Kidney epithelial cell (primary cell): ENCODE measurements at places on chromosomes 5 and 9. TPM values are rescaled to one million over a fixed set of nuclear protein-coding genes. Genes with fewer than 3 reads are reported as not detected.

DNA sequence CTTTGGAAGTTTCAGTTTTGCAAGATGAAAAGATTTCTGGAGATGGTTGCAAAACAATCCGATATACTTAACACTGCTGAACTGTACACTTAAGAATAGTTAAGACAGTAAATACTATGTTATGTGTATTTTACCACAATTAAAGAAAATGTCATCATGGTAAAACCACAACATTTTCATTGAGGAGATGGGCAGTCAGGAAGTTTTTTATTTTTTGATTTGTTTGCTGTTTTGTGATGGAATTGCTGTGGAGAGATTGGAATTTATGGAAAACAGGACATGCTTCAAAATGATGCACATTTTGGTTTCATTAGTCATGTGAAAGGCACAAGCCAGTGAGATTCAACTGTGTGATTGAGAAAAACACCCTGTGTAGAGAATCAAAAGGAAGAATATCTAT is 90.5 kb upstream of the AGXT2 start:
- DNase-seq = no peak

- no peak for DNase-seq
These were observed 24.4 kb upstream of the COL5A1 start for GRCh38 chr9:134617246-134617645.

- peak; percentile 19 for DNase-seq
These were observed 269.4 kb upstream of the PTGER4 start for GRCh38 chr5:40410231-40410861.

GRCh38 chr5:151619812-151620460 is 28.8 kb upstream of the FAT2 start:
- DNase-seq = no peak

DNA sequence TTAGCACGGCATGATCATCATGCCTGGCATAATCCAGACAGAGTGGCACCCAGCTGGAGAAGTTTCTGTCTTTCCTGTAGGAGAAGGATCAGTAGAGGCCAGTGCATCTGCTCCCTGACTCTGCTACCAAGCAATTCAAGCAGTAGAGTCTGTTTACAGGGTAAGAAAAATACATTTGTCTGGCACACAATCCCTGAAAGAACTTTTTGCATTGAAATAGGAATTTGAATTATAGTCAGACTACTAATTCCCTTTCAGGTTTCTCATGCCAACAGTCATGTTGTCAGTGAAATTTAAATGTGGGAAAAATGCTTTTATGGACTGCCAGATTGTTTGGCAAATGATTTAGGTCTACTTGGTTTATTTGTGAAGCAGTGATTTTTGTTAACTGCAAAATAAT is 125.6 kb downstream of the RAB3C start:
- DNase-seq = no peak

DNA sequence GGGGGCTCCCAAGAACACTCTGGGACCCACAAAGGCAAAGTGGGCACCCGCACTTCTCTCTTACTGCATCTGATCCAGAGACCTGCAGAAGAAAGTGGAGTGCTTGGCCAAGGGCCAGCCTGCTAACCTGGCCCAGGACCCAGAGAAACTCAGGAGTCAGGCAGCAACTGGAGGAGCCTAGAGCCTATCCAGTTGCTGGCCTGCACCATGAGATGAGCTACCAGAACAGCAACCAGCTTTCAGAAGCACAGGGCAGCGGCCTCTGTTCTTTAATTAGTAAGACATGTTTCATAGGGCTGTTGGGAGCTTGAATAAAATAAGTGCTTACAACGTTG is 298.3 kb downstream of the GADD45G start:
- DNase-seq = no peak

GRCh38 chr5:168965638-168966037 is 335.3 kb downstream of the SLIT3 start:
- DNase-seq = no peak

DNA sequence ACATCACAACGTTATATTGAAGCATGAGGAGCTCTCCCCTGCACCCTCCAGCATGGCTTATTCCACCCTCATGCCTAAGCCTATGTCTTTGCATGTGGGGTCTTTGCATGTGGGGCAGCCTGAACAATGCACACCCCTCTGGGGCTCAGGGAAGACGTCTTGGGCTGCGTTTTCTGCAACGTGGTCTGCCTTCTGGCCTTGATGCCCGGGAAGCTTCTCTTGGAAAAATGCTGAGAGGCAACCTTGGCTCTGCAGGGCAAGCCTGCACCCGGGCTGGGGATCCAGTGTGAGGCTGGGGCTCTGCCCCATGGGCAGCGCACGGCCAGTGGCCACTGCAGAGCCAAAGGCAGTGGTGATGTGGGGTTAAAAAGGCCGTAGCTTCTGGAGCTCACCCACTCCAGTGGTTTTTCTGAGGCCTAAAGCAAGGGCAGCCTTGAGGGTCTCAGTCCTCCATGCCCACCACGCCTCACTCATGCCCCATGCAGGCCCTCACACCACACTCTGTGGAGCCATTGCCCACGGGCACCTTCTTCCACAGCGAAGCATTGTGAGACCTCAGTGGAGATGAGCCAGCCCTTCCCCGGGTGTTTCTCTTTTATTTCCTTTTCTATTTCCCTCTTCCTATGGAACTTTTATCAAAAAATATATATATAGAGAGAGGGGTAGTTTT is 112.2 kb downstream of the MRPL36 start:
- DNase-seq = no peak

DNA sequence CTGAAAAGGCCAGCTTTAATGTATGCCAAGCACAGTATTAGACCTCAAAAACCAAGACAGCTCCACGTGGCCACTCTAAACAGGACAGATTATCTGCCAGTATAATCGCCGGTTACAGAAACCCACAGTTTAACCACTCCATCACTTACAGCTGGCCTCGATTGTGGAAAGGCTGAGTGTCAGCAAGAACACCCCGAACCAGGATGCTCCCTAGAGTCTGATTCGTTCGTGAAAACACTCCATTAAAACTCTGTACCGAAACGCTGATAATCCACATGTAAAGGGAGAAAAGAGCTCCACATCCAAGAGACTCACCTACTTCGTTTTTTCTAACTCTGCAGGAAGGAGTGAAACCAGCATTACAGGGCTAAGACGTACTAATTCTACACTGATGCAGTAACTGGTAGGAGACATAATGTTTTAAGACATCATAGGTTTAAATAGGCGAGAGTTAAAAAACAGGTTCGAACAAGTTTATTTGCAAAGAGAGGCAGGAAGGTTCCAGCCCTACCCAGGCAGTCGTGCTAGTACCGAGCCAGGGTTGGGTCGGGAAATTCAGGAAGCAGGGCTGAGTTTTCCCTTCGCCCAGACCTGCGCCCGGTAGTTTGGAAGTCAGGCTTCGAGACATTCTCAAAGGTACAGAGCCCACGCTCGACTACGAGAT is 949 bp downstream of the SERINC5 start:
- no peak for DNase-seq

DNA sequence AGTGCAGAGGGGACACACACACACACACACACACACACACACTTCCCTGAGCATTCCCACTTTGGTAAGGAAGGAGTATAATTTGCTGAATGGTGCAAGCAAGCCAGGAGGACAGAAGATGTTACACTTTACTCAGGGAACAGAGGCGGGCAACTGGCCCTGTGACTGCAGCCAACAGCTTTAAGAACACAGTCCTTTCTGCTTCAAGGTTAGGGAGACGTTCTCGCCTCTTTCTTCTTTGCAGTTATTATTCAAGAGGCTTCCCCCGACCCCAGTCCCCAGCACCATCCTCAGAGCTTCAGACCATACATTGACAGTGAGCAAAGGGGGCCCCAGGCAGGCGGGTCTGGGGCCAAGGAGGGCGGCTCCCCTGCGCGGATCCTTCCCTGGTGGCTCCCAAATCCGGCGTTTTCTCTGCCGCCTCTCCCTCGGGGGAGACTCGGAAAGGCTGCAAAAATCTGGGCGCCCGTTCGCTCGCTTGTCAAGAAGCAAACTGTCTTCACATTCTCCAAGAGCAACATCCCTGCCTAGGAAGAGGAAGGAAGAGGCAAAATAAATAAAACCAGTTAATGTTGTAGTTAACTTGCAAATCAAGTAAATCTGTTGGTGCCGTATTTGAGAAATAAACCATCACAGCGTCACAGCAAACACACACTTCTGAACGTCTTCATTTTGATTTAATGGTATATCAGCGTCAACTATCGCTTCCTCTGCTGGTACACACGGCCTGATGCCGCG is 3.8 kb upstream of the LHX2 start:
- DNase-seq = no peak

DNA sequence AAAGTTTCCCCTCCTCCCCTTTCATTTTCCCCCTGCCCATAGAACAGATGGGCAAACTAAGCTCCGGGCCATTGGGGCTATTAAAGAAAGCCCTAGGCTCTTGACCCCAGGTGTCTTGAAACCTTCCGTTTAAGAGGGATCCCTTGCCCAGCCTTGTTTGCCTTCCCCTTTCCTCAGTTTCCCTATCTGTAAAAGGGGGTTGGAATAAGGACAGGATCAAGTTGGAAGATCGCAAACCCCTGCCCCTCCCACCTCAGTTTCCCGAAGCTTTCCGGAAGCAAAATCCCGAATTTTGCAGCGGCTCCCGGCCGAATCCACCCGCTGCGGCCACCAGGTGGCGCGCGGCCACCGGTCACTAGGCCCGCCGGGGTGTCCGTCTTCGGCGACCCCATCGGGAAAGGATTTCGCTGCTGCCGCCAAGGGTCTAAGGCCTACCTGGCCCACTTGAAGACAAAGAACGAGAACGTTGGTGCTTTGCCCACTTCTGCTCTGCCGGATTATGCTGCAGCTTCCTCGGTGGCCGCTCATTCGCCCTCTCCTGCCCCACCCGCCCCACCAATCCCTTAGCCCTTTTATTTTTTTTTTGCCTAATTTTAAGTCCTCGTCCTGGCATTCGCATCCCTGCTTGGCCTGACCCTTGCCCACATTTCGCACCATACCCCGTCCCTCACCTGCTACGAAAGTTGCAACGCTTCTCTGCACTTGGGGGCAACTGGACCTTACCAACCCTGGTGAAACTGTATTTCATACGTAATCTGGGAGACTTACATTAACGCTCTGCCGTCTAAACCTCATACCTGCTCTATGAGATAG is 962 bp upstream of the NR6A1 start:
- DNase-seq = no peak

DNA sequence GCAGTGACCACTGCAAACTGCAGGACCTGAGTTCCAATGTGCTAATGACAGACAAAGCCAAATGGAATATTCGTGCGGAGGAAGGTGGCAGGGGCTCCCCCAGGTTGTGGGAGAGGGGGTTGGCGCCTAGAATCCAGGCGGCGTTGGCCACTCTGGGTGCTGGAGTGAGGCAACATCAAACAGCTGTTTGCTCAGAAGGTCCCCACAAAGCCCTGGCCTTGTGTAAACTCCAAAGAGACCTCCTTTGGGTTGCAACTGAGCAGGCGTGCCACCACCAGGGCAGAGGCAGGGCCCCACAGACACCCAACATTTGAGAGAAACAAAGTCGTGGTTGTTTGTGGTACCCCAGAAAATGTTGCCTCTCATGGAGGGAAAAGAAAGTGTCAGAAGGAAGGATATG is 14.5 kb downstream of the STKLD1 start:
- no peak for DNase-seq

DNA sequence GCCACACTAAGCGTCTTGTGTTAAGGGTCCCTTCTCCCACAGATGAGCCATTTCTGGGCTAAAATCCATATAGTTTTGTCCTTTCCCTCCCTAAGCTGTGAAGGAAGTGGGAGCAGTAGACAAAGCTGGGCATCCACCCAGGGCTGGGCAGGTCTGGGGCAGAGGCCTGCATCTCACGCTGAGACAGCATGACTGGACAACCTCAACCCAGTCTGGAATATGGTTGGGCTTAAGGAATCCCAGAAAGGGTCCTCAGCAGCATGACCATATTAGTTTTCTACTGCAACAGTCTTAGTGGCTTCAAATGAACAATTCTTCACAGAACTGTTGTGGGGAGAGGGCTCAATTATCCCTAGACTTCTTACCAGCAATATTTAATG is 173.8 kb downstream of the AUH start:
- DNase-seq = no peak

DNA sequence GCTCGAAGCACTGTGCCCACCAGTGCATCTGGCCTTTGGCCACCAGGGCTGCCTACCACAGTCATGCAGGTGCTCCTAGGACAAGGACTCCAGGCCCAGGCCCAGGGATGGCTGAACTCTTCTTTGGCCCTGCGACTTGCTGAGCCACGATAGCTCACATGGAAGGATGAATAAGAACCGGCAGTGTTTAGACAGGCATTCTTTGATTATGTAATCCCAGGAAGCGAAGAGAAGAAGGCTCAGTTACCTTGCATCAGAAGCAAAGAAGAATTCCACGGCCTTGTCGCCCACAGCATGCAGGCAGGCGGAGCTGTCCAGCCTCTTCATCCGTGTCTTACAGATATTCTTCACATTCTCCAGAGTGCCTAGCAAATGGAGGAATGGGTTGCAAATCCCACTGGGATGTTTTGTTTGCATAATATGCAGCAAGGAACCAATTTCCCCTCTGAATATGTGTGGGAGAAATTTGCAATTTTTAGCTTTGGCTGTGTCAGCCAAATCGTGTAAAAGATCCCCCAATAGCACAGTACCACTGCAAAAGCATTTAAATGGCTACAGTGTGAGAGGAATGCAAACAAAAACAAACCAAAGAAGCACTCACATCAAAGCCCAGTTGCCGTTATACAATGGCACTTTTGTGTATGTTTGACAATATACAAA is 29.1 kb downstream of the GFPT2 start:
- peak; percentile 64 for DNase-seq

- no peak for DNase-seq
These were observed 376.5 kb upstream of the DAB2 start for GRCh38 chr5:39801306-39801705.

The SLC6A3 gene
- total RNA-seq = not detected in 2 replicates

The INSL4 gene
- not detected in 2 replicates for total RNA-seq

The PLK2 gene
- total RNA-seq = 245 and 343 TPM in 2 replicates

The PCDHGA7 gene
- 2.2 and 3.1 TPM in 2 replicates for total RNA-seq

The IL9 gene
- total RNA-seq = not detected in 2 replicates

The ELOVL7 gene
- total RNA-seq = 31.6 and 35.3 TPM in 2 replicates

The ZNG1E gene
- total RNA-seq = 34.8 and 38.9 TPM in 2 replicates

The NR2F1-AS1 gene
- 5.3 and 9.5 TPM in 2 replicates for total RNA-seq

The SHOC1 gene
- not detected in 2 replicates for total RNA-seq
